ENCODE measurements at places on chromosomes 13 and 19.
A peak's percentile ranks its signal among the peaks of the same experiment; 100 is the strongest.

DNA sequence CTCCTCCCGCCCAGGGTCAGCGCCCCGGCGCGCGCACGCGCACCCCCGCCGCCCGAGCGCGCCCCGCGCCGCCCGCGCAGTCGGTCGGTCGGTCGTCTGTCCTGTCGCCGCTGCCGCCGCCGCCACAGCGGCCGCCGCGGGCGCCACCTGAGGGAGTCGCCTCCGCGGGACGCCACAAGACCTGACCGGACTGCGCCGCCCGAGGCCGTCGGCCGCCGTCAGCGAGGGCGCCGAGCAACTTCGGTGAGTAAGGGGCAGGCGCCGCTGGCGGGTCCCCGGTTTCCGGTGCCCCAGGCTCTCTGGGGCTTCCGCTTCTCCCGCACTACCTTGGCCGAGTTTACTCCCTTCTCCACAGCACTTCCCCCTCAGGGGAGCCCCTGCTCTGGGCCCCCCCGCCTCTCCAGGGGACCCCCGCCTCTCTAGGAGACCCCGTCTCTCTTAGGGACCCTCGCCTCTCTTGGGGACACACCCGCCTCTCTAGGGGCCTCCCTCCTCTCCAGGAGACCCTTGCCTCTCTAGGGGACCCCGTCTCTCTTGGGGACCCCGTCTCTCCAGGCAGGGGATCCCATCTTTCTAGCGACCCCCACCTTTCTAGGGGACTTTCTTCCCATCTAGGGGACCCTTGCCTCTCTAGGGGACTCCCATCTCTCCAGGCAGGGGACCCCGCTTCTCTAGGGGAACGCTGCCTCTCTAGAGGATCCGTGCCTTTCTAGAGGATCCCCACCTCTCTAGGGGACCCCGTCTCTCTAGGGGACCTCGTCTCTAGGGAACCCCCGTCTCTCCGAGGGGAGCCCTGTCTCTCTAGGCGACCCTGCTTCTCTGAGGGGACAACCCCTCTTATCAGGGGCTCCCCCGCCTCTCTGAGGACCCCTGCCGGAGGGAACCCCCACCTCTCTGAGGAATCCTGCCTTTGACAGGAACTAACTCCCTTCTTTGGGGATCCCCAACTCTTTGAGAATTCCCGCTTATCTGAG is 19.3 kb upstream of the GATAD2A start:
- peak; percentile 57 for DNase-seq

DNA sequence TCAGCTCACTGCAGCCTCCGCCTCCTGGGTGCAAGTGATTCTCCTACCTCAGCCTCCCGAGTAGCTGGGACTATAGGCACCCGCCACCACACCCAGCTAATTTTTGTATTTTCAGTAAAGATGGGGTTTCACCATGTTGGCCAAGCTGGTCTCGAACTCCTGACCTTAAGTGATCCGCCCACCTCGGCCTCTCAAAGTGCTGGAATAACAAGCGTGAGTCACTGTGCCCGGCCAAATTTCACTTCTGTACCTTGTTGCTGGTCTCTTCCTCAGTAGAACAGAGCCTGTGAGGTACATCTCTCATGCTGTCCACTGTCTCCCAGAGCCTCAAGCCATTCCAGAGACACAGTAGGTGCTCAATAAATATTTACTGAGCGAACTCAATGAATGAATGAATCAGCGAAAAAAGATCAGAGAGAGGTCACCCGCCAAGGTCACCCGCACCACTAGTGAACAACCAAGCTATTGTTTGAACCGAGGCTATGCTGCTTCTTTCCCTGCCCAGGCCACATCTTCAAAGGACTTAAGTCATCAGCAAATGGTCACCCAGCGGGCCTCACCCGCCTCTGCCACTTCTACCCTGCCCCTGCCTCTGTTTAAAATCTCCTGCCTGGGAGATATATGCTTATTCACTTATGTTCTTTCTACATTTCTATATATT is 9.3 kb downstream of the TMEM143 start:
- no peak for DNase-seq

DNA sequence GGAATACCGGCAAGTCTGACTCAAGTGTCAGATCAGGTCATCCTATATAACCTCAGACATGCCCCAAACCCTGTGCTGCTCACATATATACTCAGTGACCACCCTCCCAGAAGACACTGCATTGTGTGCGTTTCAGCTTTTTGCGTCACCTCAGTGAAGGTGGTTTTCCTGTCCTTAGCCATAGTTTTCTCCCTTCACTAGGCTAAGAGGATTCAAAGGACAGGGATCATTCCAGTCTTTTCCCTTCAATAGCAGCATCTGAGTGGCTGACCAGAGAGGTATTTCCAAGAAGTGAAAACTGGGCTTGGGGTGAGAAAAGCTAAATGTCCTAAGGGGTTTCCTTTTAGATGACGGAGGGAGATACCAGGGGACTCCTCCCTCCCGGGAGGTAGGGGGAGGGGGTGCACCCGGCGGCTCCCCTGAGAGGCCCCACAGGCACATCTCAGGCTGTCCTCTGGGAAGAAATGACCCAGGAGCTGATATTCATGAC is 12.7 kb upstream of the OR10H1 start:
- DNase-seq, result no peak

DNA sequence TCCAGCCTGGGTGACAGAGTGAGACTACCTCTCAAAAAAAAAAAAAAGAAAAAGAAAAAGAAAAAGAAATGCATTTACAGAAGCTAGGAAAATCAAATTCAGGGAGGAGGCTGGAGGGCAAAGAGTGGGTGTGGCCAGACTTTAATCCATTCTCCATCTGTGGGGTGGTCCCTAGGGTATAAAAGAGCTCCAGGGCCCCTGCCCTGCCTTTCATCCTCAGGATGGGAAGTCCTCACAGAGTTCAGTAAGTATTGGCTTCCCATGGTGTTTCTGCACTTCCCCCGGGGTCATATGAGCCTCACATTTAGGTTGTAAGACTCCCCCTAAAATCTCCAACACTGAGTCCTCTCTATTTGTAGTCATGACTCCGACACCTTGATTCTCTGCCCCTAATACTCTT is 33.0 kb downstream of the DPRX start:
- DNase-seq, result peak; percentile 29

GRCh38 chr13:103931885-103932284 is 865.7 kb upstream of the SLC10A2 start:
- no peak for DNase-seq

GRCh38 chr19:29724746-29725145 is 9.7 kb upstream of the C19orf12 start:
- no peak for DNase-seq

DNA sequence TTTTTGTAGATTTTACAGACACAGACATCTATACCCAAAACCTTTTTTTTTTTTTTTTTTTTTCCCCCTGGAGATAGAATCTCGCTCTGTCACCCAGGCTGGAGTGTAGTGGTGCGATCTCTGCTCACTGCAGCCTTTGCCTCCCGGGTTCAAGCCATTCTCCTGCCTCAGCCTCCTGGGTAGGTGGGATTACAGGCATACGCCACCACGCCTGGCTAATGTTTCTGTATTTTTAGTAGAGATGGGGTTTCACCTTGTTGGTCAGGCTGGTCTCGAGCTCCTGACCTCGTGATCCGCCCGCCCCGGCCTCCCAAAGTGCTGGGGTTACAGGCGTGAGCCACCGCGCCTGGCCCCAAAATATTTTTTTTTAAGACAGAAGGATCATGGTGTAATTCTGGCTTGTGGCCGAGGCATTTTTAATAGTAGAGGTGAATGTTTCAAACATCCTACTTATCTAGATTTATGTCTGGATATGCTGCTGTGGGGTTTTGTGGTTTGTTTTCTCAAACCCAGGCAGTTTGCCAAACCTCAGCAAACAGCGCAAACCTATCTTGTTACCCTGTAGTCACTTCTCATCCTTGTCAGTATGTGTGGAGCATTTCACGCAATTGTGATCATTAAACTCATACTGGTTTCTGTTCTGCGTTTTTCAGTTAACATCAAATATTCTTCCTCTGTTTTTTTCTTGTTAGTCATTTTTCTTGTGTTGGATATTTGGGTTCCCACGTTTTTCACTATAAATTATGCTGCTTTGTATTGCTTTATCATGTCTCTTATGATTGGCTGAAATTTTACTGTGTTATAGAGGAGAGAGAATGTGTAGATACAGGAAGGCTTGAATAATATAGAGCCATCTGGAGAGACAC is 36.2 kb upstream of the GARRE1 start:
- no peak for DNase-seq

- no peak for DNase-seq
Measured at GRCh38 chr13:26342898-26343297, 89.0 kb downstream of the CDK8 start.

- no peak for DNase-seq
Measured at GRCh38 chr13:76466043-76466442, 420.2 kb downstream of the KCTD12 start.

- no peak for DNase-seq
Measured at GRCh38 chr19:31269425-31270127, 79.7 kb downstream of the TSHZ3 start.

DNA sequence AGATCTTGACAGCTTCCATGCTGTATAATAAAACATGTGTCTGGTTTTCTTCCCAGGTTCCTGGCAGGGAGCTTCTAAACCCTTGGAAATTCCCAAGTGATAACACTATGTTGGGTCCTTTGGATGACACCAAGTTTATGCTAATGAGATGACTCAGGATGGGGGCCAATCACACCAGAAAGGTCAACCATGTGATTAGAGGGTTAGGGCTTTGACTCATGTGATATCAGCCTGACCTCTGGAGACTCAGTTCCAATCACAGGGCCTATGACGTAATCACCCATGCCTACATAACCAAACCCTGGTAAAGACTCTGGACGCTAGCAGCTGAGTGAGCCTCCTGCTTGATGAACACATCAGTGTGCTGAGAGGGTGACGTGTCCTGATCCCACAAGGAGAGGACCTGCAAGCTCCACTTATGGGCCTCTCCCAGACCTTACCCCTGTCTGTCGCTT is 203.6 kb downstream of the DCLK1 start:
- DNase-seq, result no peak

All from WTC11 (cell line).